K562 (cell line): ENCODE measurements at places on chromosomes 5 and 9.

DNA sequence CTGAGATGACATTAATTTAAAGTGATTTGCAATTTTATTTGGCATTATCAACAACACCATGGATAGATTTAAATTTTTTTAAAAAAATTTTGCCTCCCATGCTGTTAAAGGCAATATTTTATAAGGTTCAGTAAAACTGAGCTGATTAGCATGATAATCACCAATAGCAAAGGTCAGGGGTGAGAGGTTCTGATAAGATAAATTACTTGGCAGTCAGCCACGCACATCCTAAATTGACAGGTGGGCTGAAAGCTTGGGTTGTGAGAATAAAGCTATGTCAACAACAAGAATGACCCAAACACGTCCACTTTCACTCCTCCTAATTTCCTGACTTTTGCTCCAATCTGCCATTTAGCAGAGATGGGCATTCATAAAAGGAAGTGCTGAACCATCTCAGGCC, 127.1 kb downstream of the LHFPL2 start:
- DNase-seq = no peak

- no peak for DNase-seq
These were observed at the start of gene SPINK1 for GRCh38 chr5:147831465-147831864. TSS of gene SPINK1 (minus strand) at chr5:147831671. CDS start at chr5:147831577, 94 bp downstream.

DNA sequence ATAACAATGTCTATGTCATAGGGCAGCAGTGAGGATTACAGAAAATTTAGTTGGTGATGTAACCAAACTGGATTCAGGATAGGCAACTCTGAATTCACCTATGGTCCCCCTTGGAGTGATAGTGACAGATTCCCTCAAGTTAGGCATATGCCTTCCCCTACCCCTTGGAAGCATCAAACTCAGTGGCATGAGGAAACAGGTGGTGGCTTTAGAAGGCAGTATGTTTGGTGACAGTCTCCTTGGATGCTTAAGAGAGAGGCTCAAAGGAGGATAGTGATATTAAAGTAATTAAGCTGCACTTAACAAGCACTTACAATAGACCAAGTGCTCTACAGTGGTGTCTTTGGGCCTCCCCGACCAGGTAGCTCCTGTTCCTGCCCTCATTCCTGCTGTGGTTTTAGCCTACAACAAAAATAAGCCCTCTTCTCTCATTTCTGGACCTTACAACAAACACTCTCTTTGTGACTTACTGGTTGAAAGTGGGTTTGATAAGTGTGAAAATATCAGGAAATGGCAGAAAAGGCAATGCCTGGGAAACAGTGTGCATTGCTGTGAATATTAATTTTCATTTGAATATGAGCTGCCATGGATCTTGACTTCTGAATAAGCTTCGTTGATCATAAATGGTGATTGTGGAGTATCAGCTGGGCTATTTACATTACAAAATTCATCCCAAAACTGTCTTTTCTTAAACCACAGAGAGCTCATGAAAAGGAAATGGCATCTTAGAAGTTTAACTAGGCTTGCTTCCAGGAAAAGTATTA, 29.2 kb downstream of the NR4A3 start:
- DNase-seq = no peak

GRCh38 chr9:134835448-134835847, 45.2 kb upstream of the FCN2 start:
- DNase-seq = no peak

- no peak for DNase-seq
These were observed 72.6 kb upstream of the LRRTM2 start for GRCh38 chr5:138947780-138948179.

GRCh38 chr9:133655701-133656100, 19.5 kb downstream of the DBH start:
- no peak for DNase-seq

DNA sequence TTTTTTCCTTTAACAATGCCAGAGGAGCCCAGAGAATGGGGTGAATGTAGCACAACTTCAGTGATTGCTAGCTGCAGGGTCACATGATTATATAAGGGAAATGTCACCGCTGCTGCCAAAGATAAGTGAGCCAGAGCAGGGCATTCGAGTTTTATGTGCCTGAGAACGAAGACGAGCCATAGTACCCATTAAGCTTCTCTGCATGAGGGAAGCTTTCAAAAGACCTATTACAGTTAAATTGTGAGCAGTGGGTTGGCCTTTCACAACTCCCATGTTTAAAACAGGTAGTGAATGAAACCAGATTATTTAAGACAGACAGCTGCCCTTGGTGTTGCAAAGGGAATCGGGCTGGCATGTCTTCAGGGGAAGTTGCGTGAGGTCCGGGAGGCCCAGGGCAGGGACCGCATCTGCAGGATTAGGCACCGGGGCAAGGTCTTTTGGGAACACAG, 82.4 kb upstream of the TNFAIP8 start:
- no peak for DNase-seq

- no peak for DNase-seq
These were observed 449 bp upstream of the PCSK5 start for GRCh38 chr9:75889977-75890471.

GRCh38 chr9:116156621-116157314, 3.2 kb downstream of the PAPPA start:
- DNase-seq = no peak

- DNase-seq = no peak
These were observed 68.8 kb downstream of the TLR4 start for GRCh38 chr9:117772960-117773359.

GRCh38 chr5:58675341-58675740, 92.5 kb downstream of the RAB3C start:
- no peak for DNase-seq

DNA sequence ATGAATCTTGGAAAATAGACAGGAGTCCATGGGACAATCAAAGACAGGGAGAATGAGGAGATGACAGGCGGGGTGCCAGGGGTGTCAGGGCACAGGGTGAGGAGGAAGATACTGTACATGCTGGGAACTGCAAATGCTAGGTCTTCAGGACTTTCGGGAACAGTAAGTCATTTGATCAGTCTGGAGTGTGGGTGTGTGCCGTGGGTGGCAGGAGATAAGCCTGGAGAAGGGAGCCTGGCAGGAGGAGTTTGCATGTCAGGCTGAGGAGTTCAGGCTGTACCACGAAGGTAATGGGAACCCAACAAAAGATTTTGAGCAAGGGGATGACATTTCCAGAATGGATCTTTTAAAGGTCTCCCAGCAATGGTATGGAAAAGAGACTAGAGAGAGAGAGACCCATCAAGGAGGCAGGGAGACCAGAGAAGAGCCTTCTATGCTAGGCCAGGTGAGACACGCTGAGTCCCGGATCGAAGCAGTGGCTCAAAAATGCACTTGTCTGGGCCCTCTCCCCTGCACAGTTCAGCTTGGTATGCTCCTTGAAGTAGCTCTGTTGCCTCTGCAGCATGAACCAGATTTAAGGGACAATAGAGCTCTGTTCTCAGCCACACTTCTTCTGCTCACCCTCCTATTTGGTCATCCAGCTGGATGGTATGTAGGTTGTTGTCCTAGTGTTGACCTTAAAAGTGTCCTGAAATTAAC, 77.0 kb upstream of the FER start:
- DNase-seq = no peak

- no peak for DNase-seq
These were observed 150.1 kb upstream of the STK32A start for GRCh38 chr5:147084702-147085101.

- DNase-seq = no peak
These were observed 82.6 kb upstream of the PHYKPL start for GRCh38 chr5:178314961-178315820.

DNA sequence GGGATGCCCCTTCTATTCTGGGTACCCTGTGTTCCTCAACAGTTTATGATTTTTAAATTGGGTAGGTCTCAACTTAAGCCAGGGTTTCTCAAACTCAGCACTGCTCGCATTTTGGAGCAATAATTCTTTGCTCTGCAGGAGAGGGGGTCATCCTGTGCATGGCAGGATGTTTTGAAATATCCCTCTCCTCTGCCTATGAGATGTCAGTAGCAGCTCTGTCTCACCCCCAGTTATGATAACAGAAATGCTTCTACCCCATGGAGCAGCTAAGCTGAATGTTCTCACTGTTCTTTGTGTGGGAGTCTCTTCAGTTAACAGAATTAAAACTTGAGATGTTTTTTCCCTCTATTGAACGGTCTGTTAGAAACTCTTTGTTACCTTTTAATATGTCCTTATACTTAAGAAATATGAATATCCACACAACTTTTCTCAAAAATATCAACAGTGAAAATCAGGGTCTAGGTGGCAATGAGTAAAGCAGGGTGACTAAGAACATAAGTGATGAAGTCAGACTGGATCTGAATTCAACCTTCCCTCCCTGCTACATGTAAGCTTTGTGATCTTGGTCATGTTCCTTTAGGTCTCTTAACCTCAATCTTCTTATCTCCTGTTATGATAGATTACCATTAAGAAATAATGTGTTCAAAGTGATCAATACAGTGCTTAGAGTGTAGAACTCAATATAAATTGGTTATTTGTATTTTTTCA, 89.0 kb downstream of the CAMK4 start:
- no peak for DNase-seq

DNA sequence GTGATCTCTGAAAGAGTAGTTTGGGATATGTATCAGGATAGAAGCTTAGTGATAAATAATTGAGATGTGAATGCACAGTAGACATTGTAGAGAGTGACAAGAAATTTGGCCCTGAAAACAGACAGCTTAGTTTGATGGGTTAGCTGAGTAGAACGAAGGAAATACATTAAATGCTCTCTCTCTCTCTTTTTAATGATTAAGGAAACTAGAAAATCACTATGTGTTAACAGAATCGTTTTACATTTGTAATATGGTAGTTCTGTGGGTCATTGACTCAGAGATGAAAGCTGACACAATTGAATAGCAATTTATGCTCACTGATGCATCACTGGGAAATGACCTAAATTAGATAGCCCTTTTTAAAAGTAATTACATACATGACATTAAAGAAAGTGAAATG, 739.8 kb upstream of the PTPRD start:
- no peak for DNase-seq

DNA sequence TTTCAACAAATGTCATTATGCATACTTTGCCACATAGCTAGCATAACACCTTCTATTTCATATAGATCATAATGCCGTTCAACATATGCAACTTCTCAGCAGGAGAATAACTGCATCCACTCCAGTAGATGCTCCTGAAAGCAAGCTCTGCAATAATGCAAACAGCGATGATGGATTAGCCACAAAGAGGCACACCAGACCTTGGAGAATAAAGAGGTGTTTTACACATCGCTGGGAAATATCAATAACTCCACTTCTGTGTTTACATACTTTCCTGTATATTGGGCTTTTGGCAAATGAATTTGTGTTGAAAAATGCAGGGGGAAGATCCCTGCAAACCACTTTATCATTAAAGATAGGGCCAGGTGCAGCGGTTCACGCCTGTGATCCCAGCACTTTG, 271.5 kb upstream of the PANK3 start:
- DNase-seq = no peak

DNA sequence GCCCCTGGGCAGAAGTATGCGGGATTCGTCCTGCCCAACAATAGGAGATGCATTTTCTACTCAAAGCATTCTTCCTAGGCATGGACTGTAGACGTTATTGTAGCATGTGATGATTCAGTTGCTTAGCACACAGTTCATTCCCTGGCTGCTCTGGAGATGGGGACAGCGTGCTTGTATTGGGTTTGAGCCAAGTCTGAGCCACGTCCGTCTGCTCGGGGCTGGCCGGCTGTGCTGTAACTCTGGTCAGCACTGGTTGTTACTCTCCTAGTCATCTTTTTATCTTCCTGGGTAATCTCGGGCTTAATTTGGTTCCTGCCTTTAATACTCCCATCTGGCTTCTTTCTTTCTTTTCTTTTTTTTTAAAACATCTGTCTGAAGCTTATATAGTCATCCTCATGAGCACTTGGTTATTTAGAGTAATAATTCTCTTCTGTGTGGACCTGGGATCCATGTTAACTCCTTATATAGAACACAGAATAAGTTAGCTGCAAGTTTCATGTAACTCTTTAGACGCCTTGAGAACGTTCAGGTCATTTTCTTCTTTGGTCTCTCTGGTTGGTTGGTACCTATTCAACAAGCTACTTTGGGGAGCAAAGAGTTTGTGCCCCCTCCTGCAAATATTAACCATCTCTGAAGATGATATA, 118.8 kb upstream of the RPS23 start:
- peak; percentile 51 for DNase-seq

DNA sequence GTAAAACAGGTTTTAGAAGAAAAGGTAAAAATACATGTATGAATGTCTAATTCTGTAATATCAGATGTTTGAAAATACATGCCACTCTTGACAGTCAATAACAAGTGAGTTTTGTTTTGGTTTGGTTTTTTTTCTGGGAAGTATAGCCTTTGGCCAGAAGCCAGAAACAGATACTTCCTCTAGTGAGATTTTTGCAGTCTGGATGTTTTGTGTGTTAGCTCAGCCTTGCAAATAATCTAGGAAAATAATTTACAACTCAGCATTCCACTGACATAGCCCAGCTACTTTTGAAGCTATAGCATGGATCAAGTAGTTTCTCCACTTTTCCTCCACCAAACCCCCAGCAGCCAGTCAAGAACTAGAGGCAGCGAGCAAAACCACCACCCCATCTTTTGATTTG, 56.7 kb downstream of the SLC1A1 start:
- DNase-seq = no peak

DNA sequence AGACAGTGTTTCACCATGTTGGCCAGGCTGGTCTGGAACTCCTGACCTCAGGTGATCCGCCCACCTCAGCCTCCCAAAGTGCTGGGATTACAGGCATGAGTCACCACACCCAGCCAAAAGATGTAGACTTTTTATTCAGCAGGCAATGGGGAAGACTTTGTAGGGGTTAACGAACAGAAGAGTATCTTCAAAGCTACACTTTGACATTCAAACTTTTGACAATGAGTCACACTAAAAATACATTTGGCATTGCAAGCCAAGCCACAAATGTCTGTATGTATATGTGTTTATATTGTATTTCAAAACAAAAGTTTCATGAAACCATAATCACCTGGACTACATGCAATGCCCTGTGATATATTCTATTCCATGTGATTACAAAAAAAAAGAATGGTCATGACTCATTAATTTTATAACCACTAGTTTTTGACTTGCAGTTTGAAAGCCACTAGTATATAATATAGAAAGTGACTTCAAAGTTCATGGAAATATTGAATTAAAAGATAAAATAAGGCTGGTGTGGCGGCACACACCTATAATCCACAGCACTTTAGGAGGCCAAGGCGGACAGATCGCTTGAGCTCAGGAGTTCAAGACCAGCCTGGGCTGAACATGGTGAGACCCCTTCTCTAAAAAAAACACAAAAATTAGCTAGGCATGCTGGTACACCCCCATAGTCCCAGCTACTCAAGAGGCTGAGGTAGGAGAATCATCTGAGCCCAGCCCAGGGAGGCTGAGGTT, 8.3 kb downstream of the DIMT1 start:
- DNase-seq = no peak

- no peak for DNase-seq
These were observed 76.6 kb upstream of the ADAMTS16 start for GRCh38 chr5:5063533-5063953.

GRCh38 chr9:123957168-123957721, 27.3 kb upstream of the DENND1A start:
- no peak for DNase-seq

- no peak for DNase-seq
These were observed 104.6 kb upstream of the SARDH start for GRCh38 chr9:133842721-133843227.
